Foreskin keratinocyte (primary cell): ENCODE measurements at places on chromosomes 12 and 14. TPM values are rescaled to one million over a fixed set of nuclear protein-coding genes. Genes with fewer than 3 reads are reported as not detected.

C12orf60 gene
- 1.8 and 1.9 TPM in 2 replicates for total RNA-seq

FAM222A gene
- total RNA-seq, result 0.31 and 0.53 TPM in 2 replicates

PTCSC3 gene
- not detected in 2 replicates for total RNA-seq

KCNH5 gene
- total RNA-seq, result not detected in 2 replicates

FGF6 gene
- not detected in 2 replicates for total RNA-seq

TAS2R10 gene
- not detected in 2 replicates for total RNA-seq

WIF1 gene
- total RNA-seq, result not detected in 2 replicates

- DNase-seq, result no peak
Measured at GRCh38 chr12:50574601-50575348, 70.0 kb downstream of the DIP2B start.

DNA sequence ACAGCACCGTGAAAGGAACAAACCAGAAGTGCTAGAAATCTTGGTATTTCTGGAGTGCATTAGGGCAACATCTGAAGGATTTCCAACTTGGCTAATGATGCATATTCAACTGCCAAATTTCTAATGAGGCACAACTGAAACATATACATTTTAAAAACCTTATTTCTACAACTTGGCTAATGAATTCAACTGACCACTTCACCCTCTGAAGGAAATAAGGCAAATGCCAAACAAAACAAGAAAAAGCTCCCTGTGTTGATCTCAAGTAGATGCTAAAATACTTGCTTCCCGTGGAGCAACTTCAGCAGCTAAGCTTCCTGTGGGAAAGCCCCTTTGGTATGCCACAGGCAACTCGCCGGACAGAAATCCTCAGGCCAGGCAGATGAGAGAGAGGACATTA lies 167.1 kb downstream of the TTC7B start:
- DNase-seq, result no peak

DNA sequence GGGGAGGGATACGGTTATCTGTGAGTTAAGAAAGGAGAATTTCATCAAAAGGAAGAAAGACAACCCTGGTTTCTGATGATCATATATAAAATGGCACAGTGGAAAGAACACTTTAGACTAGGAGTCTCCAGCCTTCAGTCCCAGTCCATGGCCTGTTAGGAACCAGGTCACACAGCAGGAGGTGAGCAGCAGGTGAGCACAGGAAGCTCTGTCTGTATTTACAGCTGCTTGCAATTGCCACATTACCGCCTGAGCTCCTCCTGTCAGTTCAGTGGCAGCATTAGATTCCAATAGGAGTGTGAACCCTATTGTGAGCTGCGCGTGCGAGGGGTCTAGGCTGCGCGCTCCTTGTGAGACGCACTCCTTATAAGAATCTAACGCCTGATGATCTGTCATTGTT lies 137.9 kb downstream of the BTG1 start:
- no peak for DNase-seq

DNA sequence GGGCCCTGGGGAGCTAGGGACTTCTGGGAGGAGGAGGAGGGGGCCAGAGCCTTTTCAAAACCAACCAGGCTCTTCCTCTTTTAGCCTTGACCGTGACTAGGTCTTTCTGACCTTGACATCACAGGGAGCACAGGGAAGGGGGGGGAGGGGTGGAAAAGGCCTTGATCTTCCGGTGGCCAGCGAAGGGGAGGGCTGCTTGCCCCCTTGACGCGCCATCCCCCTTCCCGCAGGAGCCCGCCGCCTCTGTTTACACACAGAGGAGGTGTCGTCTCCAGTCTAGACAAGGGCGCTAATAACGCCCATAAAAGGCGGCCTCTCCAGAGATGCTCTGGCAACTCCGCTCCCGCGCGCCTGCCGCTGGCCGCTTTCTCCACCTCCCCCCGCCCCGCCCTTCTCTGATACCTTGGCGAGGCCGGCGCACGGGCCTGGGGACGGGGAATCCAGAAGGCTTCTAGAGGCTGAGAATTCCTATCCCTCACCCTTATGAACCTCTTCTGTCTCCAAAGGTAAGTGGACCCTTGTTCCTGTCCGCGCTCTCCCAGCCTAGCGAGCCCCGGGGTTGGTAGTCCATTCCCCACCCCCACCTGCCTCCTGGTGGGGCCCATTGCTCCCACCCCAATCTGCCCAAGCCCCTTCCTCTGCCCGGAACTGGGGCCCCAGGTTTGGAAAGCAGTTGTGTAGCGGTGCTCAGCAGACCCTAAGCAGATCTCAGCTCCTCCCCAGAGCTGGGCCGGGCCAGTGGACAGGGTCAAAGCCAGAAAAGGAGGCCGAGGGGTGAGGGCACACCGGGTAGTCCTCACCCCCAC lies 4.9 kb upstream of the HOXC12 start:
- DNase-seq, result no peak

DNA sequence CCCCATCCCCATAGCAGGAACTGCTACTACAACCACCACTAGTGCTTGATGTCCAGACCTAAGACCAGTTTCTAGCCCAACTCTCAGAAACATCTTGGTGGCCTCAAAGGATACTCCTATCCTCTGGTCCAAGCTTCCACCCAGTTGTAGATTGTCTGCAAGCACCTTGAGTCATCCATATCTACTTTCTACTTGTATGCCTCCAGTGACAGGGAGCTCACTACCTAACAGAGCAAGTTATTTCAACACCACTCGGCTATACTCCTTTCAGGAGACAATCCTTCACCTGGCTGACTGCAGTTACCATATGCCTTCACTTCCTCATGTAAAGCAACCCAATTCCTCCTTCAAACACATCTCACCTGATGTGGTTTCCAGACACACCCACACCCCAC lies 49.5 kb downstream of the KDM2B start:
- no peak for DNase-seq

DNA sequence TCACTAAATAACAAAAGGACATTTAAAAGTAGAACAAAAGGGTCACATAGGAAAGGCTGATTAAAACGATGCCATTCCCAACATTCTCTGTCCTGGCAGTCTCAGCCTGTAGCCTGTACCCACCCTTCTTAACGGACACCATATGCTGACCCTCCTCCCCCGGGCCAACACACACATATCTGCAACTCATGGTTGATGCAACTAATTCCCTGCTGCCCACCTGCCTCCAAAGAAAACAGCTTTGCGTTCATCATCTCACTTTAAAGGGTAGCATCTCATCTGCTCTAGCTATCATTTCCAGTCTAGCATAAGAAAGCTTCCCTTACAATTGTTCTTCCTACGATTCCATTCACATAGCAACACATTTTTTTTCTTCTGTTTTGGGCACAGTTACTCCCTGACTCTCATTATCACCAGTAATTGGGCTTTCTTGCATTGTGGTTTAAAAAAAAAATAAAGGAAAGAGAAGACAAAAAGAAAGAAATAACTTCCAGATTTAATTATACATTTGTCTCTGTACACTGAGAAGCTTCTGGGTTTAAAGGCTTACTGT lies 92.9 kb downstream of the KCNC2 start:
- no peak for DNase-seq

DNA sequence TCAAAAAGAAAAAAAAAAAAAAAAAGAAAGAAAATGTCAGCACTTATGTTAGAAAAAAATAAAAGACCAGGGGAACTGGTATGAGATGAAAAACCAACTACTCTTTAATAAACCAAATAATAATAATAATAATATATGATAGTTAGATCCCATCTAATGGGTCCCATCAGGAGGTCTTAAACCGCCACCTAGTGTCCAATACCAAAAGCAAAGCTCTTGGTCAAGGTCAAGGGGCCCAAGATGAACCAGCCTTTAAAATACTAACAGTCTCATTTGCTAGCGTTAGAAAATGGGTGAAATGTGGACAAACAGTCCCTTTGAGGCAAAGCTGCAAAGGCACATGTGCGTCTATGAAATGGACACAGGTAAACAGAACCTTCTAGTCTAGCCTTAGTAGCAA lies 12.3 kb downstream of the BRAP start:
- DNase-seq, result no peak

- no peak for DNase-seq
Measured at GRCh38 chr12:47870175-47870781, 34.5 kb downstream of the VDR start.

- DNase-seq, result no peak
Measured at GRCh38 chr12:6927379-6928021, at the start of gene ATN1. Gene ATN1, plus strand, starts transcription at chr12:6927959. Its CDS starts 6,043 bp downstream, at chr12:6934002.

DNA sequence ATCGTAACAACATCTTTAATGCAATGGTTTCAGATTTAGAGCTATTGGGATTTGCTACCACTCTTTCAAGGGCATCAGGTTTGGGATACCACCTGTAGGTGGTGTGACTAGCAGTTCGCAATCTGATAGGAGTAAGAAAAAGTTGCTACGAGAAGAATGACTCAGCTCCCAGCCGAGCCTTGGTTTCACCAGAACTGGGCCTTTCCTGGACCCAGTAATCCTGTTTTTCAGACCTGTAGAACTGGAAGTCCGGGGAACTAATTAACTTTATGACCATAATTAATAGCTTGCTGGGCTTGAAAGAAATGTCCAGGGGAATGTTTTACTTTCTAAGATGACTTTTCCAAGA lies 770 bp downstream of the ABHD4 start:
- peak; percentile 73 for DNase-seq

- peak; percentile 27 for DNase-seq
Measured at GRCh38 chr12:41663598-41664265, 475.6 kb downstream of the PDZRN4 start.

DNA sequence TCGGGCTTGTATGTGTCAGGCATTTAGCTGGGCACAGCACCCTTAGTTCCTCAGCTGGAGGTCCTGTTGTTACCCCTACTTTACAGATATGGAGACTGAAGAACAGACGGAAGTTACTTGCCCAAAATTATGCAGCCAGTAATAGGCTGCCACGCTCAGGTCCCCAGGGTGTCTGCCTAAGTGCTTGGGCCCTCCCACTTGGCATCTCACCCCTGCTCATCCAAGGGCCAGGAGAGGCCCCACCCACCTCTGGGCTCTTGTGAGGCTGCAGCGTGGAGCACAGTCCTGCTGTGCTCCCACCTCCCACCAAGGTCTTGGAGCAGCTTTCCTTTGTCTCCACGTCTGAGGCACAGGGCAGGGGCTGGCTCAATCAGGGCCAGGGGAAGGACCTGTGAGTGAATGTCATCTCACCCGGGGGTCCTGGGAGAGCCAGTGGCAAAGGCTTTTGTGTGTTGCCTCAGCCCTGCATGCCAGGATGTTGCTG lies 64.6 kb downstream of the BEGAIN start:
- DNase-seq, result no peak

DNA sequence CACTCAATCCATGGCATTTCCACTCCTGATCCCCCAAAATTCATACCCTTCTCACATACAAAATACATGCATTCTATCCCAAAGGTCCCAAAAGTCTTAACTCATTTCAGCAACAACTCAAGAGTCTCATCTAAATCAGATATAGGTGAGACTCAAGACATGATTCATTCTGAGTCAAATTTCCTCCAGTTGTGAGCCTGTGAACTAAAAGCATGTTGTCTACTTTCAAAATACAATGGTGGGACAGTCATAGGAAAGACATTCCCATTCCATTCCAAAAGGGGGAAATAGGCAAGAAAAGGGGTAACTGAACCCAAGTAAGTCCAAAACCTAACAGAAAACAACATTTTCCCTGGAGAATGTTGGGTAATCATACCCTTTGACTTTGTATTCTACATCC lies 103.3 kb downstream of the C12orf75 start:
- peak; percentile 86 for DNase-seq

DNA sequence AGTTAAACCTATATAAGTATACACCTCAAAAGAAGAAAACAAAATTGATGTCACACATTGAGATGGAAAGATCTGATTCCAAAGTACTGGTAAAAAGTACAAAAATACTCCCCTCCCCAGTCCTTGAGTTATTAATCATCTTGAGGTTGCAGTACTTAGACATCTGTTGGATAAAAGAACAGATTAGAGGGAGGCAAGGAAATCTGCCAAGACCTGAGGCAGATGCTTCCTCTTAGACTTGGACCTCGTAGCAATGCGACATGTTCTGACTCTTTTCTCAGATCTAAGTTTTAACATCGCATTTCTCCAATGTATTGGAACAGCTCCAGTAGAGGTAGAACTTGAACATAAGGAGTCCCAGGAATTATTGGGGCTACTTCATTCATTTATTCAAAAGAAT lies 187.9 kb upstream of the GRIN2B start:
- DNase-seq, result no peak

DNA sequence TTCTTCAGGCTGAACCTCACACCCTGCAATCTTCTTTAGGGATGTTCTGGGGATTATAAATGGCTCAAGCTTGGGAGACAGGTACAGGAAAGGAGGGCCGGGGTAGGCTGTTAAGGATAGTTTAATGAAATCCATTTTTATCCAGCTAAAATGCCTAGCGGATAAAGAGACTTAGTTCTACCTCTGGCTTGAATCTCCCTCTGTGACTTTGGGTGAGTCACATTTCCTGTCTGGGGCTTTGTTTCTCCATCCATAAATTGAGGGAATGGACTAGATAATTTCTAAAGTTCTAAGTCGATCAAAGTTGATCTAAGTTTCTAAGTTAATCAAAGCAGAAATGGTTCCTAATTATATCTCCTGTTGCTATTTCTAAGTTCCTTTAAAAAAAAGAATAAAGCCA lies 319.6 kb upstream of the E2F7 start:
- no peak for DNase-seq

DNA sequence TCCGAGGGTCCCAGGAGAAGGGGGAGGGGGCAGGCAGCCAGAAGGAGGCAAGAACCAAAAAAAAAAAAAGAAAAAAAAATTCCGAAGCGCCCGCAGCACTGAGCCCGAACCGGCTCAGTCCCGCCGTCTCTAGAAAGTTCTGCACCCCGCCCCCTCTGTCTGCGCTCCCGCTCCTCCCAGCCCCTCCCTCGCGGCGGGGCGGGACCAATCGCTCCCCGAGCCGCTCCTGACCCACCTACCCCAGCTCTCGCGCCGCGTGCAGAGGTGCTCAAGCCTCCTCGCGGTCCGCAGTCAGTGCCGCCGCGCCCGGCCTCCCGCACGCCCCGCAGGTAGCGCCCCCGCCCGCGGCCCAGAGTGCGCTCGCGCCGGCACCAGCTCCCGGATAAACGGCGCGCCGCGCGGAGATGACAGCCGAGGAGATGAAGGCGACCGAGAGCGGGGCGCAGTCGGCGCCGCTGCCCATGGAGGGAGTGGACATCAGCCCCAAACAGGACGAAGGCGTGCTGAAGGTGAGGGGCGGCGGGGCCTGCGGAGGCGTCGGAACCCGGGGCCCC lies at the start of gene FKBP4:
Gene FKBP4, plus strand, starts transcription at position 235 of the 554 bp plus-strand sequence. Its CDS starts 170 bp downstream, at position 405.
- DNase-seq, result peak; percentile 73

GRCh38 chr14:32078023-32078857 lies 1.1 kb downstream of the ARHGAP5 start:
- DNase-seq, result peak; percentile 42

- no peak for DNase-seq
Measured at GRCh38 chr14:65369560-65369959, 43.0 kb upstream of the FUT8 start.

DNA sequence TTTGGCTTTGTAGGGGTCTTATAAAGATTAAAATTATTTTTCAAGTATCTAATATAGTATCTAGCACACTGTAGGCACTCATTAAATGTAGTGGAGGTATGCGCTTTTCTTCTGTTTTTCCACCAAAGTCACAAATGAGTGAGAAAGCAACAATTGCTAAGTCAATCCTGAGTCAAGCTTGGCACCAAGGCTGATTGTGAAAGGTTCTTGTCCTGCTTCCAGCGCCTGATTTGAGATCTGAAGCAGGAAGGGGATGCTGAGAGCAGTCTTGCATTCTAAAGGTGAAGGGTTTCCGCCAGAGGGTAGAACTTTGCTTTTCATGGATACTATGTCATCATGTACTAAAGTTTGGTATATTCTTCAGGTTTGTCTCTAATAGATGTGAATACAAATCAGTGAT lies 64.9 kb upstream of the DAAM1 start:
- DNase-seq, result no peak

GRCh38 chr12:43812926-43813325 lies 6.8 kb upstream of the TWF1 start:
- DNase-seq, result peak; percentile 82
